ENCODE measurements at places on chromosomes 12 and 14.

DNA sequence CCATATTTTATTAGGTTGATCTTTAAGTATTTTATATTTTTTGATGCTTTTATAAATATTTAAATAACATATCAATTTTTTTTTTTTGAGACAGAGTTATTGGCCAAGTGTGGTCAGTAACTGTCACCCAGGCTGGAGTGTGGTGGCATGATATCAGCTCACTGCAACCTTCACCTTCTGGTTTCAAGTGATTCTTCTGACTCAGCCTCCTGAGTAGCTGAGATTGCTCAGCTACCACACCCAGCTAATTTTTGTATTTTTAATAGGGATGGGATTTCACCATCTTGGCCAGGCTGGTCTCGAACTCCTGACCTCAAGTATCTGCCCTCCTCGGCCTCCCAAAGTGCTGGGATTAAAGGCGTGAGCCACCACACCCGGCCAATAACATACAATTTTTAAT is 71.1 kb downstream of the FUT8 start:
- no peak overlapping the region for H3K27ac ChIP-seq
- no peak for DNase-seq
- peaks cover 39% of the 10 kb centered on the region for H3K4me1 ChIP-seq

GRCh38 chr12:52035190-52035589 is 16.1 kb upstream of the NR4A1 start:
- H3K36me3 ChIP-seq = no peaks in the 10 kb centered on the region
- peaks cover 31% of the 10 kb centered on the region for H3K4me1 ChIP-seq
- H3K4me3 ChIP-seq = no peak overlapping the region
- DNase-seq = no peak

DNA sequence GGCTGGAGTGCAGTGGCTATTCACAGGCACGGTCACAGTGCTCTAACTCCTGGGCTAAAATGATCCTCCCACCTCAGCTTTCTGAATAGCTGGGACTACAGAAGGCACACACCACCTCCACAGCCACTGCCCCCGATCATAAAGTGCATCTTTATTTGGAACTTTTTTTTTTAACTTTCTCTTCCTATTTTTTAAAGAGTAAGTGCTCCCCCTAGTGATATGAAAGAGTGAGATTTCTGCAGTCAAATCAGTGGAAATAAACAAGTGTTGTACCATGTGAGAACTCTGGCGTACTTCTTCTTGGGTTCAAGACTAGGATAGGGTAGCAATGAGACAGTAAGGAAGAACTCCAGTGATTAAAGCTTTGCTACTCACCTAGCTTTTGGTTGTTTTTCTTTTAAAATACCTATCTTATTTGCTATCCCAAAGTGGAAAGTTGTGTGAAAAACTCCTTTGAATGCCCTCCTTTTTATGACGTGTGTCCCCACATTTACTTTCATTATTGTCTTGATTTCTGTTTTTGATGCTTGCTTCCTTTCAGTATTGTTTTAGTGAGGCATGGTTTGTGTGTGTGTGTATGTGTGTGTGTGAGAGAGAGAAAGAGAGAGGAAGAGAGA is 6.6 kb downstream of the PPP4R4 start:
- no peaks in the 10 kb centered on the region for H3K36me3 ChIP-seq
- no peak overlapping the region for H3K4me3 ChIP-seq
- peak; percentile 74 for DNase-seq
- peak overlapping the region; percentile 29 for H3K27ac ChIP-seq
- H3K27me3 ChIP-seq = peaks cover 2% of the 10 kb centered on the region
- peaks cover 10% of the 10 kb centered on the region for H3K4me1 ChIP-seq

DNA sequence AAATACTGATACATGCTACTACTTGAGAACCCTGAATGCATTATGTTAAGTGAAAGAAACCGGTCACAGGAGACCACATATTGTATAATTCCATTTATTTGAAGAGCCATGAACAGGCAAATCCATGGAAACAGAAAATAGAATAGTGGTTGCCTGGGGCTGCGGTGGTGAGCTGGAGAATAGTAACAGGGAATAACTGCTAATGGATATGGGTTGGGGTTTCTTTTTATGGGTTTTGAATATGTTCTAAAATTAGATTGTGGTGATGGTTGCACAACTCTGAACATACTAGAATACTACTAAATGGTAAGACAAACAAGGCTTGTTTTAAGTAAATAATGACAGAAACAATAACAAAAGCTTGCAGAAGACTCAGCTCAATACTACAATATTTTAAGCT is 293.0 kb downstream of the BTG1 start:
- H3K27ac ChIP-seq = no peak overlapping the region
- peaks cover 8% of the 10 kb centered on the region for H3K4me1 ChIP-seq
- H3K27me3 ChIP-seq = no peaks in the 10 kb centered on the region

- no peaks in the 10 kb centered on the region for H3K4me1 ChIP-seq
- H3K36me3 ChIP-seq = no peaks in the 10 kb centered on the region
- DNase-seq = no peak
Measured at GRCh38 chr14:75753696-75754095, 92.7 kb downstream of the TTLL5 start.

DNA sequence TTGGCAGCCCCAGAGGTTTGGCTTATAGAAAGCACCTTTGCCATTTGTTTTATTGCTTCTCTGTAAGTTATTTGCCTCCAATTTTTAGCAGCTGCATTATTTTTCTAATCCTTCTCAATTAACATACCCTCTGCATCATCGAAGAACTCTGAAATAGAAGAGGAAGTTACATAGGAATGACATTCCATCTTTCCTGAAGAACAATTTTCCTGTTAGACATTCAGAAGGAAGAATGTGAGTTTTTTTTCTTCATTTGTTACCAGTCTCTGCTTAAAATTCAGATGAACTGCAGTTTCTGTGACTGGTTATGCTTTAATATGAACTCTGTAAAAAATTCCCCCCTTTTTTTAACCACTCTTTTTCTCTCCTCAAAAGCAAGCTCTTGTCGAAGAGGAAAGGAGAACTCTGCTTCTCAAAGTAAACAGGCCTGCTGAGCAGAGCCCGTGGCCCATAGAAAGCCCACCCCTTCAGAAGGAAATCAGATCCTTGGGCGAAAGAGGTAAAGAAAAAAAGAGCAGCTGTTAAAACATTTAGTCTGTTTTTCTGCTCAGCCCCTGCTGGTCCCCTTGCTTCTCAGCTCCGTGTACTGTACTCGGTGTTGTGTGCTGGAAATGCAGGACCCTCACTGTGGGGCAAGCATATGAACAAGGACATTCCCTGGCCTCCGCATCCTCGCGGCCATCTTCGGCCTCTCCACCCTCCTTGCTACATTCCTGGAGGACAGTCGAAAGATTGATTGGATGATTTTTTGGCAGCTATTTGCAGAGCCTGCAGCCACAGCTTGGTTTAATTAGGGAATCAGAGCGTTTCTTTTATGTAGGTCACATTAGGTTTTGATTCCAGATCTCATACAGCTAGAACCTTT is 164.4 kb upstream of the LRIG3 start:
- H3K4me1 ChIP-seq = no peaks in the 10 kb centered on the region
- H3K4me3 ChIP-seq = no peak overlapping the region
- no peak for DNase-seq
- no peaks in the 10 kb centered on the region for H3K36me3 ChIP-seq
- no peaks in the 10 kb centered on the region for H3K27me3 ChIP-seq

DNA sequence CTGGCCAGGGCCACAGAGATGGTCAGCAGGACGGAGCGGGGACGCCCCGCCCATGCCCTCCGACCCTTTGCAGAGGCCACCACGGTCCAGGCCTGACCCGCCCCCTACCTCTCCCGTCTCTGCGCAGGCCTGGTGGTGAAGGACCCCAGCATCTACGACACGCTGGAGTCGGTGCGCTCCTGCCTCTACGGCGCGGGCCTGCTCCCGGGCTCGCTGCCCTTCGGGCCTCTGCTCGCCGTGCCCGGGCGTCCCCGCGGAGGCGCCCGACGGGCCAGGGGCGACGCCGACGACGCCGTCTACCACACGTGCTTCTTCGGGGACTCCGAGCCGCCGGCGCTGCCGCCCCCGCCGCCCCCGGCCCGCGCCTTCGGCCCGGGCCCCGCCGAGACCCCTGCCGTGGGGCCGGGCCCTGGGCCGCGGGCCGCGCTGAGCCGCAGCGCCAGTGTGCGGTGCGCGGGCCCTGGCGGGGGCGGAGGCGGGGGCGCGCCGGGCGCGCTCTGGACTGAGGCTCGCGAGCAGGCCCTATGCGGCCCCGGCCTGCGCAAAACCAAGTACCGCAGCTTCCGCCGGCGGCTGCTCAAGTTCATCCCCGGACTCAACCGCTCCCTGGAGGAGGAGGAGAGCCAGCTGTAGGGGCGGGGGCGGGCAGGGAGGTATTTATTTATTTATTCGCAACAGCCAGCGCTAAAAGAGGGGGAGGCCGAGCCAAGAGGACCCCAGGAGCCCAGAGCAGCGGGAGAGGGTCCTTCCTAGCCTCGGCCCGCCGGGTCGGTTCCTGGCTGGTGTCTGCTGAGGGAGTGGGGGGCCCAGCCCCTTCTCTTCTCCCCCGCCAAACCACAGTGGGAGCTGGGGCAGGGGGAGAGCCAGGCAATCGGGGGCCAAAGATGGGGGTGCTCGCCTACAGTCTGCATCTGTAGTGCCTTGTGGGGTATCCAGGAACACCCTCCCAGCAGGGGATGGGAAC is 8.1 kb downstream of the TAMALIN start:
- no peaks in the 10 kb centered on the region for H3K27me3 ChIP-seq
- peaks cover 21% of the 10 kb centered on the region for H3K36me3 ChIP-seq
- H3K27ac ChIP-seq = no peak overlapping the region
- no peak overlapping the region for H3K4me3 ChIP-seq
- peak; percentile 20 for DNase-seq

DNA sequence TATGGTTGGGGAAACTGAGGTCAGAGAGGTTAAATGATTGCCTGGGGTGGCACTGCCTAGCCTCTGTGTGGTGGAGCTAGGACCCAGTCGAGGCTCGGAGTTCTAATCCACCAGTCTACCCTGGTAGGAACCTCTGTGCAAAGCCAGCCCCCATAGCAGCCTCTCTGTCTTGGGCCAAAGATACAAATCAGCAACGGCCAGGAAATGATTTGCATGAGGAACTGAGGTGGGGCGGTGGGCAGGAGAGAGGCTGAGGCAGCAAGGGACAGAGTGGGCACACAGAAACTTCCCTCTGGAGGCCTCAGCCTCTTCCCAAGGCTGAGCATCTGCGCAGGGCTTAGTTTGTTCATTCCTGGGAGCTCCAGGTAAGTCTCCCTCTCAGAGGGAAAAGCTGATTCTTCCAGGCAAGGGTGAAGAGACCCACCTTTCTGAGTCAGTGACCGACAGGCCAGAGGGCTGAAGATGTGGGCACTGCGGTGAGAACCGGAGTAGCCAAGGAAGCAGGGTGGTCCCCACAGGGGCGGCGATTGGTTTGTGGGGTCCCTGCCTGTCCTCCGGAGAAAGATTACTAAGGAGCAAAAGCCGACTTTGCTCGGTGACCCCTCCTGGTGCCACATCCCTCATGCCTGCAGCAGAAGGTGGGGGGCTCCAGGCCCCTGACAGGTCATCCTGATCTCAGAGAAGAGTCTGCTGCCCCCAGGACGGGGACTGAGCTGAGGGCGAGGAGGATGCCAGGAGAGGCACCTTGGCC is 134.6 kb downstream of the CACNA1C start:
- H3K27me3 ChIP-seq = no peaks in the 10 kb centered on the region
- H3K4me3 ChIP-seq = no peak overlapping the region
- no peak overlapping the region for H3K27ac ChIP-seq
- no peak for DNase-seq
- H3K4me1 ChIP-seq = no peaks in the 10 kb centered on the region

GRCh38 chr12:48380596-48380995 is 29.9 kb upstream of the ZNF641 start:
- no peaks in the 10 kb centered on the region for H3K4me1 ChIP-seq
- no peak overlapping the region for H3K27ac ChIP-seq
- H3K36me3 ChIP-seq = no peaks in the 10 kb centered on the region
- no peaks in the 10 kb centered on the region for H3K27me3 ChIP-seq
- DNase-seq = no peak

GRCh38 chr12:127214186-127214585 is 1052.8 kb upstream of the TMEM132C start:
- H3K27ac ChIP-seq = no peak overlapping the region
- DNase-seq = no peak
- H3K4me1 ChIP-seq = no peaks in the 10 kb centered on the region
- no peaks in the 10 kb centered on the region for H3K36me3 ChIP-seq

DNA sequence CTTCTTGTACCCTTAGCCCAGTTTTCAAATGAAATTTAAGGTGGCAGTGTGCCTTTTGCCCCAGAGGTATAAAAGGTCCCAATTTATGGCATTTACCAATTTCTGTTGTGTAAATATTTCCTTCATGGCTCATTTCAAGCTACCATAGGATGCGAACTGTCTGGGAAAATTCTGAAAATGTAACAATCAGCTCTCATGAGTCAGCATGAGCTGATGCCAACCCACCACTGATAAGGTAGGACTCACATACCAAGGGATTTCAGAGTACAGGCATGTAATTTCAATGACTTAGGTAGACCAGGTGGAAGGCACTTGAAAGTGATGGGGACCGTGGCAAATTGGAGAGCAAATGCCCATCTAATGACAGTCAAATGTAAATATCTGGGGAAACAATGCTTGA is 169.5 kb downstream of the TTC8 start:
- DNase-seq = no peak
- H3K4me3 ChIP-seq = no peak overlapping the region
- H3K4me1 ChIP-seq = no peaks in the 10 kb centered on the region
- H3K27ac ChIP-seq = no peak overlapping the region
- H3K36me3 ChIP-seq = no peaks in the 10 kb centered on the region

GRCh38 chr12:13724136-13724535 is 257.3 kb downstream of the GRIN2B start:
- no peaks in the 10 kb centered on the region for H3K4me1 ChIP-seq
- H3K4me3 ChIP-seq = no peak overlapping the region
- no peaks in the 10 kb centered on the region for H3K27me3 ChIP-seq
- DNase-seq = no peak
